Stimulated activated CD8-positive, alpha-beta memory T cell treated with anti-CD3 and anti-CD28 coated beads, Interleukin-2, amount 100 ng/mL, for 1 hour (primary cell): ENCODE measurements at places on chromosomes 7 and 10.

DNA sequence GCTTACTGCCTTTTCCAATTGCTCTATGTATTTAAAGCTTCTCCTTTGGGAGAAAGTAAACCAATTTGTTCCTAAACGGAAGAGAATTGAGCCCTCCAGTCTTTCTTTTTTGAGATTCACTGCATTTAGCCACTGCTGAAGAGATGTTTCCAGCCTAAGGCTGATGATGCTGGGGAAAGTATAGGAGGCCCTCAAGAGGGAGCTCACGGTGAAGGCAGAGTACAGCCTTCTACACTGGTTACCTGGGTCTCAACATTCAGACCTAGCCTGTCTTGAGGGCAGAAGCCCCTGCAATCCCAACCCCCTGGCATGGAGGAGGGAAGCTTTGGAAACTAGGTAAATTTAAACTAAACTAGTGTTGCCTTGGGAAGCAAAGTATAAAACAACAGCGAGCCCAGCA, 316.7 kb upstream of the TPK1 start:
- DNase-seq, result no peak

- DNase-seq, result no peak
These were observed 76.5 kb downstream of the BMPER start for GRCh38 chr7:33981671-33982424.

GRCh38 chr10:18136073-18136791, 4.0 kb upstream of the CACNB2 start:
- no peak for DNase-seq

GRCh38 chr10:73931767-73932619, 21.1 kb downstream of the PLAU start:
- DNase-seq, result no peak

- DNase-seq, result no peak
These were observed 13.1 kb downstream of the RBP3 start for GRCh38 chr10:47361293-47361692.

- no peak for DNase-seq
These were observed 7.5 kb upstream of the ZC3HAV1 start for GRCh38 chr7:139116999-139117398.

DNA sequence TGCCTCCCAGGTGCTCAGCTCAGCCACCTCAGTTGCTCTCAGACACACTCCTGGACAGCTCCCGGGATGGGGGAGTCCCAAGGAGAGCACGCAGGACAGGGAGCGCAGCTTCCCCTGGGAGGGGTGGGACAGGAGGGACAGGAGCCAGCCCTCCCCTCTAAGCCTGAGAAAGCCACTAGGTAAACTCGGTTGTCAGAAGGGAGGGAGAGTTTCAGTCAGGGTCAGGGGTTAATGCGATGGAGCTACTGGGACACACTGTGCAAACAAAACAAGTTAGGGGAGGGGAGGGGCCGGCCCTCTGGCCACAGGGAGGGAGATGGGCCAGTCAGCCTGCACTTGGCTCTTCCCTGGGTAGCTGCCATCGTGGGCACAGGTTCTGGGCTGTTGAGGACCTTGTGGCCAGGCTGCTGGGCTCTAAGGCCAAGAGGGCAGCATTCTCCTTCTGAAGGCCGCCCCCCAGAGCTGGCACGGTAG, 31.1 kb downstream of the KAZALD1 start:
- DNase-seq, result no peak

DNA sequence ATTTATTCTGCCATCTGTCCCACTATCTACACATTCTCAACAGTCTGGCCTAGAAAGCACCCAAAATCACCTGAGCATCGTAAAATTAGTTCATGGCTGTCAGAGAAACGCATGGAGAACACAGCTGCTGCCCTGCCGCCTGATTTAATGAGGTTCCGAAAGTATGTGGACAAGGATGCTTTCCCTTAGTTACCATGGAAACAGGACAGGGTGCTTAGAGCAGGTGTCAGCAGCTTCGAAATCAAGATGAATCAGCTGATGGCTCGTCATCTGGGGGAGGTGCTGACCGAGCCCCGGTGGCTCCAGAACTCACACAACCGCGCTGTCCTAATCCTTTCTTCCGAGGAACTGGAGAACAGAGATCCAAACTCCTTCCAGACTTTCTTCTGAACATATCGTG, 151.5 kb downstream of the TEX36 start:
- DNase-seq, result no peak

DNA sequence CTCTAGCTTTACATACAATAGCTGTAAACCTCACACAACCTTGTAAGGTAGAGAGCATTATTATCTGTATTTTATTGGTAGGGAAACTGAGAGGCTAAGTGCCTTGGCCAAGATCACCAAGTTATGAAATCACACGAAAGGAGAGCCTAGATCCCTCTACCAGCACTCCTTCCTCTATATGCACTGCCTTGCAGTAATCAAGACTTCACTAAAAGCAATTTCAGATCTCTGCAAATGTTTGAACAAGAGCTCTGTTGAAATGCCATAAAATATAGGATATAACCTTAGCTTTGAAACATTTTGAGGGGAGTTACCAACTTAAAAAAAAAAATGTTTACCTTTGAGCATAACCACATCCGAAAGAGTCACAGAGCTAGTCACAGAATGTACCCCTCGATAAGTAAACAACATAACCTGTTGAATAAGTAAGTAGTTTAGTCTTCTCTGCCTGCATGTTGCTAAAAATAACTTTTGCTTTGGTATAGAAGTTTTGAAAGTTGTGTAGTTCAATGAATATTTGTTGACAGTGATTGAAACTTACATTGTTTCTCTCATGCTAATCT, 709.4 kb downstream of the AUTS2 start:
- no peak for DNase-seq

DNA sequence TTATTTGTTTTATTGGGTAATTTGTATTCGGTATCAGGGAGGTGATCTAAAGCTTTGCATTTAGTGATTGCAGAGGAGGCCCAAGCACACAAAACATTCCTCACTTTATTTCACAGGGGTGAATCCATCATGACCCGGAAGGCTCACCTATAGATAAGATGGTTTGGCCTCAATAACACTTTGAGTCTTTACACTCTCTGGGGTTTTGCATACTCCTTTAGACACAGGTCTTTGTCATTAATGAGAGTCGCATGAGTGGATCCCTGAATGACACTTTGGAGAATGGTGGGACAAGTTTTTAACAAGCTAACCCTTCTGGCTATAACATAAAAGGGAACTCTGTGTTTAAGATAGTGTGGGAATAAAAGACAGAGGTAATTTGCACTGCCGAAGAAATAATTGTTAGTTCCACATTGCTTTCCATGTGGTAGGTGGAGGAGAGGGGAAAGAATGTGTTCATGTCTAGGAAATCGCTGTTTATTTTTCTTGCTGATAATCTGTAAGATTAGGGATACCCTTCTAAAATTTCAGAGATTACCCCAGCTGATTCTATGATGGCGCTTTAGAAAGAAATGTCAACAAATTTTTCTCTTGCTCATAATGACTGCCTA, 455.8 kb downstream of the TFEC start:
- DNase-seq, result no peak

- no peak for DNase-seq
These were observed 141.1 kb downstream of the LRMDA start for GRCh38 chr10:75572478-75572877.

DNA sequence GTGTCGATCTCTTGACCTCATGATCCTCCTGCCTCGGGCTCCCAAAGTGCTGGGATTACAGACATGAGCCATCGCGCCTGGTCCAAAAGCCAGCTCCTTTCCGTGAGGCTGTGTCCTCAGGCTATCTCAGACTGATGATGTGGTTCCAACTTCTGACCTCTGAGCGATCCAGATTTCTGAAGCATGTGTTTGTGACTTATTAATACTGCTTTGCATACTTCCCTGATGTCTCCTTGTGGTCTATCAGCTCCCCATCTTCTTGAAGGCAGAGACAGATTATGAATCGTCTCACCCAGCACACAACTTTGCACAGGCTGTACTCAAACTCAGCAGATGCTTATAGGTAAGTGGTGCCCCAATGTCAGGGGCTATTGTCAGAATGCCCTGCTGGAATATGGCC, 2.0 kb upstream of the PLPP4 start:
- DNase-seq, result no peak

DNA sequence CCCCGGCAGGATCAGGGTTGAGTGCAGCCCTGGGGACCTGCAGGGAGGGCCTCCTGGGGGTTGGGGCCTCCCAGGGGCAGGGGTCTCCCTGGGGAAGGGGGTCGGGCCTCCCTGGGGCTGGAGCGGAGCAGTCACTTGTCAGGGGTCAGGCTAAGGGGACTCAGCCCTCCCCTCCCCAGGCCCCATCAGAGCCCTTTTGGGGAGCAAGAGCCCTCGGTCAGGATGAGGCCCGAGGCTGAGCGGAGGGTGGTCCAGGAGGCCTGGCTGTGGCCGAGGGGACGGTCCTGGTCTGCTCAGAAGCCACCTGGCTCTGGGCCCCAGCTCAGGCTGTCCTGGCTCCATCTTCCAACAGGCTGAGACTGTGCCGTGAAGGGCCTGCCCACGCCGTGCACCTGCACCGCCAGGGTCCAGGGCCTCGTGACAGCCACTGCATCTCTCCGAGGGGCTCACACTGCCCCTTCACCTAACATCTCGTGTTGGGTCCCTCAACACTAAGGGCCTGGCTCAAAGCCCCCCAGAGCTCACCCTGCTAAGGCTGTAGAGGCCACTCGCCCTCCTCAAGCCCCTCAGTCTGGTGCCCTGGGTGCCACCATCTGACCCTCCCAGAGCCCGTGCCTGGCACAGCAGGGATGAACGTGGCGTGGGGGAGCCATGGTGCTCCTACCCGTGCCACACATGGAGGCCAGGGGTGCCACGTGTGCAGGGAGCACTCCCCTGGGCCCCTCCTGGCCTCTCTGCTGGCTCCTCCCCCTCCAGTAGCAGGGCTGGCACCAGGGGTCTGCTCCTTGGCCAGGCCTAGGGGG, 12.9 kb downstream of the BHLHA15 start:
- no peak for DNase-seq

DNA sequence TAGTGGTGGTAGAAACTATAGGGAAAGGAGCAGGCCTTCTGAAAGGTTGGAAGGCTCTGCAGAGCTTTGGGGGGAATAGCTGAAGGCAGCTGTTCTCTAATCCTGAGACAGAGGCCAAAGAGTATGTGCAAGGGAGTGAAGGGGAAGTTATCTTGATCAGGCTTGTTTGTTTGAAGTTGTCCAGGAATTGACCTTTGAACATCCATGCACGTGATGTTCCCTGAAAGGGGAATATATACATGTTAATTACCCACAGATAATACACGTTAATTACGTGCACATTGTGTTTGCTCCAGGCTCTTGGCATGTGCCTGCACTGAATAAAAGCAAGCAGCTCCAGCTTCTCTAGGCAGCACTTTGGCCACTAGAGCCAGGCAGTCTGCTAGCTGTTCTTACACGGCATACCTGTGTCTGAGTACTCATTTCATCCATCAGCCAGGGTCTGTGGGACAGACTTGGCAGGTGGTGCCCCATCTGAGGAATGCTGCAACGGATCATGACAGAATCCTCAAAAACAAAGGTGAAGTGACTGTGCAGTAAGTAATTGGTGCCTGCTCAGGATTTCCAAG, 18.0 kb upstream of the STARD3NL start:
- no peak for DNase-seq

- DNase-seq, result no peak
These were observed 14.2 kb downstream of the FBH1 start for GRCh38 chr10:5904227-5904626.

- DNase-seq, result no peak
These were observed 19.0 kb upstream of the CPN1 start for GRCh38 chr10:100100651-100101184.

DNA sequence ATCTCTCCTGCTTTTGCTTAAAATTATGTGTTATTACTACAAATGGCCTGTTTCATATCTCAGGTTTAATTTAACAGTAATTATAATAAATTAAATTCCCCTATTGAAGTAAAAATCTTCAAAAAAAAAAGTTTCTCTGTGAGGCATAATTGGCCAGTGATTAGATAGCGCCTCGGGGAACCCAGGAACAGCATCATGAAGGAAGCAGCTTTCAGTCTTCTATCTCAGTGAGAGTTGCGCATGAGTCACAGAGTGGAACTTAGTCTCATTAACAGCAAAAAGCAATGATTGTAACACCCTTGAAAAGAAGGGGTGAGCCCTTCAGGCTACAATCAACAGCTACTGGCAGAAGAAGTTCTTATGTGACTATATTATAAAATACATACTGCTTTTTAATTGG, 506.2 kb upstream of the ZWINT start:
- no peak for DNase-seq

DNA sequence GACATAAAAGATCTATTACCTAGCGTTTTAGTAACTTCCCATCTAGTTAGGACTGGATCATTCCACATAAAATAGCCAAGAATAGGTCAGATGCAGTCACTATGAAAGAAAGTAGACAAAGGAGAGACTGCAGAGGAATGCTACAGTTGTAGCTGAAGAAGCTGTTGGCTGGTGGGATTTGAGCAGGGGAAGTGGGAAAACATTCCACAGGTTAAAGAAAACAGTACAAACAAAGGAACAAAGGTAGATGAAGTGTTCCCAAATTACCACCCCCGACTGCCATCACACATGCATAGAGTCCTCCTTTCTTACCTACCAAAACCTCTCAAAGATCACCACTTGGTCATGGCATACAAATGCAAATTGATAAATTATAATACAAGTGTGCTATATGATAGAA, 41.8 kb downstream of the DLD start:
- DNase-seq, result no peak

DNA sequence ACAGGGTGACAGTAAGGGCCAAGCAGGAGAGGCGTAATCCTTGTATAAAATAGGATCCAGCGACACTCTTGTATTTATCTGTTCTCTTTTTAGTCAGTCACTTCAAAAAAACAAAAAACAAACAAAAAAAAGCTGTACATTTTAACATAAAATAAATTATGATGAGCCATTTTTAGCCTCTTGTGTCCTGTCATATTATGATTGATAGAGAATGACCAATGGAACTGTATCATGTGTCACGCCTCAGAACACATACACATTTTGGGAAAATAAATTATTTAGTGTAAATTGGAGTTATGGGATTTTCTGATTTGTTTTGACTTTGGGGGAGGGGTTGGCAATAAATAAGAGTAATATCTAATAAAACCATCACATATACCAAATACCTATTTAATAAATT, 79.3 kb upstream of the SAMD8 start:
- DNase-seq, result no peak

DNA sequence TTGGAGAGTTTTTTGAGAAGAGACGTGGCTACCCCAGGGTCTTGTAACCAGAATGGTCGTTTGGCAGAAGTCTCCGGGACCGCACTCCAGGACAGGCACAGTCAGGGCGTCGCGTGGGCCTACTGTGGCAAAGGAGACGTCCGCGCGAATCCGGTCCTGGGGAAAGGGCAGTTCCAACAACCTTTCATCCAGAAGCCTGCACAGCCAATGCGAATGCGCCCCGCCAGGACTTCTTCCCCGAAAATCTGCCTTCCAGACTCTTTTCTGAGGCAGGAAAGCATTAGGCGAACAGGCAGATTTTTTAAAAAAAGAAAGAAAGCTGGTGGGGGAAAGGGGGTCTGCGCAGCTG, 2.0 kb downstream of the HPSE2 start:
- DNase-seq, result no peak
